Stimulated activated CD8-positive, alpha-beta memory T cell treated with anti-CD3 and anti-CD28 coated beads, Interleukin-7, amount 100 ng/mL, for 24 hours (primary cell): ENCODE measurements at places on chromosomes 16 and 17.

DNA sequence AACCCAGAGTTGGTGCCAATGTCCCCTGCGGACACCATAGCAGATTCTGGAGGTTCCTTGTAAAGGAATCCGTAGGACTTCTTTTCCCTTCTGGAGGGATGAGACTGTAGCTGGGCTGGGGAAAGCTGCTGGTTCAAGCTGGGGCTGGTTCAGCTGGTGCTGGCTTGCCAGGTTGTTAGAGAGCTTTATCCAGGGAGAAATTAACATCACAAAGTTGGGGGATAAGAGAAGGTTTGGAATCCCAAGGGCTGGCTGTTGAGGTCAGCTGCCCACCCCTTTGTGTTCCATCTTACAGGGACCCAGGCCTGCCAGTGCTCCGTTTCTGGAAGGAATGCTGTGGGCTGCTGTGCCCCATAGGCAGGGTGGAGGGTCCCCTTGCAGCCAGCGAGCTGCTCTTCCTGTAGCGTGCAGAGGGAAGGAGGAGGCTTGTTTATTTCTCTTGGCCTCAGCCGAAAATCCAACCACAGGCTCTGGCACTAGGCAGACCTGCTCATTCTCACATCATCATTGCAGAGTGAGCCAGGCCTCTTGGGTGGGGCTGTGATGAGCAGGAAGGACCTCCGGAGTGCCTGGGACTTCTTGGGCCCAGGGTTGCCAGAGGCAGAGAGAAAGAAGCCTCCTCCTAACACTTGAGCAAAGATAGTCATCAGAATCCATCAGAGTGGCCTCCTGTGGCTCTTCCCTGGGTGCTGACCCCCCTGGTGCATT, 251.1 kb downstream of the SEC14L1 start:
- DNase-seq, result no peak

- DNase-seq, result no peak
Measured at GRCh38 chr16:88805340-88805715, 1.7 kb downstream of the CDT1 start.

DNA sequence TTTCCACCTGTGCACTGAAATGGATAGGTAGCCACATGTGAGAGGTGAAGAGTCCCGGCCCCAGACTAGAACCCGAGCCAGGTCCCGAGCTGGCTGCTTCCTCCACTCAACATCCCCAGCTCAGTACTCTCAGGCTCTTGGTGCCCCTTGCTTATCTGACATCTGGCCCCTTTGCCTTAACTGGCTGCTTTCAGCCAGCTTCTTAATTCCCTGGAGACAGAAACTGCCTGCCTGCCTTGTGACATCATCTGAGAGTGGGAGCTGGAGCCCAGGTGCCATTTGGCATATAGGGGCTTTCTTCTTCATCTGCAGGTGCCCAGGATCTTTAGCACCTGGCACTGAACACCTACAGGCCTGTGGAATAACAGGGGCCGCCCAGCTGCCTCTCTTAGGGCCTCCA, 8.9 kb downstream of the CHAD start:
- DNase-seq, result no peak

DNA sequence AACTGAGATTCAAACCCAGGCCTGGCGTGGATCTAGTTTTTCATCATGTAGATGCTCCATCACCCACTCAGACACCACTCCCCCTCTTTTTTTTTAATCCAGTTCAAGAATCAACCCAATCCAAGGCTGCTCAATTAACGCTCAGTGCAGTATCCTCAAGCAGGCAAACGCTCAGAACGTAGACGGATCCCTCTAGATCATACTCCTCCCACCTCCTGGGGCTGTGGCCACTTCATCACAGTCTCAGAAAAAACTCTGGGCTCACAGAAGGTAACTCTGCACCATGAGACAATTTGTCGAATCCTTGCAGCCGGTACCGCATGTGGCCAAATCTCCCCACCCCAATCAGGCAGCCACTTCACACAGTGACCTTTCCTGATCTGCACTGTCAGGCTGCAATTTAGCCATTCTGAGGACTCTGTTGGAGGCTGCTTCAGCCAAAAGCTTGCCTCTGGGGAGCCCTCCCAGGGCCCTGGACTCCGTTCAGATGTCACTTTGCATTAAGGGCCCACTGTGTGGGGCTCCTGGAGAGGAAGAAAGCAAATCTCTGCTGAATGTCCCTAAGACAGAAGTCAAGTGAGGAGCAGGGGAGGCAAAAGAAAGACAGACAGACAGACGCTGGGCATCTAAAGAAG, 183.5 kb downstream of the XYLT1 start:
- DNase-seq, result no peak

- DNase-seq, result no peak
Measured at GRCh38 chr17:17959520-17960361, 12.5 kb downstream of the TOM1L2 start.

DNA sequence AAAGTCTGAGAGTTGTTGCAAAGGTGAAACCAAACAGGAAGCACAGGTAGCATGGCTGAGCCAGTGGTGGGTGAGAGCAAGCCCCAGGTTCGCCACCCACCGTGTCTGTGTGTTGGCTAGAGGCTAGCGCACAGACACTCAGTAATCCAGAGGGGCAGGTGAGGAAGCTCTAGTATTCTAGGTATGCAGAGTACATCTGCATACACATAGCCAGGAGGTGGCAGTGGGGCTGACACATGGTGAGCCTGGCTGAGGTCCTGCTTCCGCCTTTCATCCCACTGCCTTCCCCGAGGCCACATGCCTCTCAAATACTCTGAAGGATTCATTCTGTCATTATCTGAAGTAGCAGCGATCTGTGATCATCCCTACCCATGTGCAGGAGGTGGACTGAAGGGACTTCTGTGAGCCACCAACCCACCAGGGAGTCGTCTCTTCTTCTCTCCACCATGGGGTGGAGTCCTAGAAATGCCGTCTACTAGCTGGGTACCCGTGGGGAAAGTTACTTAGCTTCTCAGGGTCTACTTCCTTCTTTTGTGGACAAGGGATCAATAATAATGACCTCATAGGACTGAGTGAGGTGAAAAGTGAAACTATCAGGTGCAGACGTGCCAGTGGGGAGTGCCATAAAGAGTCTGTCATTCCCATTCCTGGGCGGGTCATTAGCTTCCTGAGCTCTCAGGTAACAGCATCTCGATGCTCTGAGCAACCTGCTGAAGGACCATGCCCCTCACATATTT, 36.0 kb upstream of the ICAM2 start:
- no peak for DNase-seq
